ENCODE measurements at places on chromosomes 13 and 19.
A peak's percentile ranks its signal among the peaks of the same experiment; 100 is the strongest.

DNA sequence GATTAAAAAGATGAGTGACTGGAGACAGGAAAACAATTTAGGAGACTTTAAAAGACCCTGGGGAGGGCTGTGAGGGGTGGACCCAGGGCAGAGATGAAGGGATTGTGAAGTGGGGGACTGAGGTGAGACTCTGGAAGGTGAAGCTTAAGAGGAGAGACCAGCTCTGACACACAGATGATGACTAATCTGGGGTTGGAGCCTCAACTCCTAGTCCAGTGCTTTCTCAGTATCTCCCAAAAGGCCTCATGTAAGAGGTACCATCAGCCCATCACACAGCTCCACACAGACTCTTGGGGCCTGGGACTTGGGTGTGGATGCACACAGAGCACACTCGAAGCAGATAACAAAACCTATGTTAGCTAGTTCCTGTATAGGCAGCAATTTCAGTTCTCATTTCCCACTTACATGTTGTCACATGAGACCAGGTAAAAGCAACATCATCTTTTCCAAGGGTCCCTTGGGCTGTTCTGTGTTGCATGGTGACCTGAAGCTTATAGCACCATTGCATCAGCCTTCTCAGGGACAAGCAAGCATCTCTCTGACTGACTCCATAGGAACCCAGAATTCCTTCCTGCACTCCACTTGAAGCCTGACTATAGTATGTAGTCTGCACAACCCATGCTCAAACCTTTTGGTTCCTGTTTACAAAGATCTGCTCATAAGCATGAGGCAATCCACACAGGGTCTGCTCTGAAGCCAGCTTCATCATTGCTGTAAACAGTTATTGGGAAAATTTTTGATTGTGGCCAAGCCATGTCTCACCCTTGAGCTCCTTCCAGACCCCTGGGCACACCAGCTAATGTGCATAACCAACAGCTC lies 88.6 kb upstream of the MYCBP2 start:
- no peak for DNase-seq

- peak; percentile 28 for DNase-seq
Measured at GRCh38 chr13:85509512-85509911, 289.7 kb downstream of the SLITRK6 start.

- peak; percentile 59 for DNase-seq
Measured at GRCh38 chr19:5985098-5985783, 7.3 kb upstream of the RANBP3 start.

GRCh38 chr19:50743537-50743936 lies 20.4 kb downstream of the CLEC11A start:
- no peak for DNase-seq

GRCh38 chr13:31010296-31010695 lies 77.8 kb downstream of the TEX26 start:
- no peak for DNase-seq

GRCh38 chr13:58949646-58950045 lies 1214.1 kb downstream of the DIAPH3 start:
- no peak for DNase-seq

GRCh38 chr19:51637362-51637978 lies 7.3 kb upstream of the SIGLEC5 start:
- peak; percentile 10 for DNase-seq

Measured in RWPE1 (cell line).